Activated T-cell treated with anti-CD3 and anti-CD28 coated beads for 1 hour (primary cell): ENCODE measurements at places on chromosomes 1 and 21.

DNA sequence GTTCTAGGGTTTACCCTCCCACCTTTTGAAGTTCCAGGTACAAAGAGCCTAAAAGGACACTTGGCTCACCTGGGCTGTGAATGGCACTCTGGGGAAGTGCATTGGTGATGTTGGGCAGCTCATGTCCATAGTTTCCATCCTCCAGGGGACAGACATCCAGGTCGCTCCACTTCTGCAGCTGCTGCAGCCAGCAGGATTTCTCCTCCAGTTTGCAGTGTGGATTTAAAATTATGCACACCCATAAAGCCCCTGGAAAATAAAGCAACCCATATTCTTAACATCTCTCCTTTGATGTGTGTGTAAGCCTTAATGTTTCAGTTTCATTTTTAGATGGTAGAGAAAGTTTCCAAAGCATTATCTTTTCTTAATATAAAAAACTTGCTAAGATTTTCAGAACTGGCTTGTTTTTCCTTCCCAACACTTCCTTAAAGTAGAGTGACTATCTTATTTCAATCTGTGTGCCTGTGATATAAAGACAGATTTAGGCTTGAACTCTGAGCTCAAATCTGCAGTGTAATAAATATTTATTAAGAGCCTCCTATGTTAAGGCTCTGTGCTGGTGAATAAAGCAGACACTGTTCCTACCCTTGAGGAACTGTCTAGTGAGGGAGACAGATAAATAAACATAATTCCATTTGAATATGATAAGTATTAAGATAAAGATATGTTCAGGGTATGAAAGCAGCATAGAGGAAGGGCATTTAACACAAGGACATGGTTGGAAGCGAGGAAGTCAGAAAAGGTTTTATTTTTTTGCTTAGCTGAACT lies 39.1 kb downstream of the UROD start:
- DNase-seq = no peak

GRCh38 chr21:44711327-44712202 lies at the start of gene TSPEAR:
TSS of gene TSPEAR (minus strand) at chr21:44711572. CDS start at chr21:44711514, 58 bp downstream.
- no peak for DNase-seq

GRCh38 chr1:221573756-221574155 lies 168.1 kb downstream of the DUSP10 start:
- DNase-seq = no peak

DNA sequence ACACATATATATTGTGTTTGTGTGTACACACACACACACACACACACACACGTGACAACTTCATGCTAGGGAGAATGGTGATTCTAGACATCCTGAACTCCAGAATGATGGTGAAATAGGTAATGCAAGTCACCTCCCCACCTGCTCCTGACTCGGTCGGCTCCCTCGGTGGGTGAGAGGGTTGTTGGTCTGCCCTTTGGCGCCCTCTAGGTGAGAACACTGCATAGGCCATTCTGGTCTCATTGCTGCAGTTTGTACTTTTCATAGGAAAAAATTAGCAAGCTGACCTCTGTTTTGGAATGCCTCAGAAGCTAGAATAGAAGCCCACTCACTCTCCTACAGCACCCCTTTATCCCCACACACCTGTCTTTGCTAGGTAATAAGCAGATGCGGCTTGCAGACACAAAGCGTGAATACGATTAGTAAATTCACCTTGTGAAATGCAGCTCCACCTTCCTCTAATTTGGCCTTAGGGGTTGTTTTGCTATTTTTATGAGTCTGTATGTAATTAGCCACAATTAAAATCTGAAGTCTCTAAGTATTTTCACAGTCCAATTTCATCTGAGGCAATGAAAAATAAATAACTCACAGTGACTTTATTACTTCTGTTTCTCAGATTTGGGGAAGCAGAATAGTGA lies 130.0 kb upstream of the KCNJ15 start:
- peak; percentile 26 for DNase-seq

DNA sequence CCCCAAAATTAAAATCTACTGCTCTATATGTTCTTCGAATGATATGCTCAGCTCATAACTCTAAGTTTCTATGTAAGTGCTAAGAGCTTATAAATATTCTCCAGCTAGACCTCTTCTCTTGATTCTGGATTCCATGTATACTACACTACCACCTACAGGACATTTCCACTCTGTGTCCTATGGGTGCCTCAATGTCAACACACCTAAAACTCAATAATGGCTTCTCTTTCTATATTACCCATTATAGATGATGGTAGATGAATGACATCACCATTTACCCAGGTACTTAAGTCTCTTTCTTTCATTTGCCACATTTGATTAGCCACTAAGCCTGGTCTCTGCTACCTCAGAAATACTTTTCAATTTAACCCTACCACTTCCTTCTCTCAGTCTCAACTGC lies 41.3 kb downstream of the TBX19 start:
- no peak for DNase-seq

- DNase-seq = no peak
Measured at GRCh38 chr1:235027076-235027861, 101.4 kb downstream of the TOMM20 start.
